ENCODE measurements at places on chromosomes 5 and 9. TPM values are rescaled to one million over a fixed set of nuclear protein-coding genes. Genes with fewer than 3 reads are reported as not detected.

TOR4A gene
- total RNA-seq = 9.4 TPM

SMIM32 gene
- not detected for total RNA-seq

SLC46A2 gene
- 0.43 TPM for total RNA-seq

CAPSL gene
- total RNA-seq = not detected

KIF24 gene
- 0.52 TPM for total RNA-seq

ADAMTS2 gene
- 13.6 TPM for total RNA-seq

NRARP gene
- 13.3 TPM for total RNA-seq

PDE8B gene
- 22.2 TPM for total RNA-seq

OLFML2A gene
- 41.2 TPM for total RNA-seq

ZNF483 gene
- total RNA-seq = 5.5 TPM

NPR3 gene
- 51.0 TPM for total RNA-seq

TMEM232 gene
- total RNA-seq = 1.1 TPM

ACSL6 gene
- total RNA-seq = 0.71 TPM

TPPP gene
- total RNA-seq = 15.7 TPM

N4BP3 gene
- 0.85 TPM for total RNA-seq

PPIC gene
- total RNA-seq = 25.9 TPM

FRRS1L gene
- total RNA-seq = 7.5 TPM

AIF1L gene
- total RNA-seq = 27.3 TPM

FGF18 gene
- 2.7 TPM for total RNA-seq

TMC1 gene
- not detected for total RNA-seq

PCDHB10 gene
- total RNA-seq = 2.0 TPM

PCA3 gene
- total RNA-seq = not detected

IL3 gene
- not detected for total RNA-seq

TMEM171 gene
- total RNA-seq = 0.59 TPM

PDLIM4 gene
- 96.7 TPM for total RNA-seq

ANKRD18B gene
- total RNA-seq = not detected

UGT3A1 gene
- total RNA-seq = not detected

HACD4 gene
- 0.82 TPM for total RNA-seq

ADGRD2 gene
- total RNA-seq = not detected

RPL7A gene
- total RNA-seq = 739 TPM

FAM13B gene
- 35.9 TPM for total RNA-seq

KLF4 gene
- 62.9 TPM for total RNA-seq

GNG10 gene
- 45.1 TPM for total RNA-seq

NRG2 gene
- total RNA-seq = 1.9 TPM

PDE6A gene
- 0.08 TPM for total RNA-seq

GABRG2 gene
- total RNA-seq = not detected

SLC35D2 gene
- 14.5 TPM for total RNA-seq

PRRC1 gene
- total RNA-seq = 34.6 TPM

CARD6 gene
- total RNA-seq = 8.0 TPM

ZBED3 gene
- total RNA-seq = 3.9 TPM

NME5 gene
- 1.0 TPM for total RNA-seq

ACTL7A gene
- total RNA-seq = not detected

NEUROG1 gene
- total RNA-seq = not detected

DAB2 gene
- total RNA-seq = 29.2 TPM

TAS2R1 gene
- total RNA-seq = not detected

ROPN1L gene
- 2.2 TPM for total RNA-seq

TSSK1B gene
- not detected for total RNA-seq

TSLP gene
- total RNA-seq = 2.3 TPM

CYSRT1 gene
- total RNA-seq = 0.85 TPM

LYRM7 gene
- 7.5 TPM for total RNA-seq

TXNDC8 gene
- not detected for total RNA-seq

CNTLN gene
- total RNA-seq = 3.2 TPM

ASTN2 gene
- total RNA-seq = 11.1 TPM

HMCN2 gene
- total RNA-seq = 1.3 TPM

All from right atrium auricular region (tissue), 2 donors.